A172 (cell line): ENCODE measurements at places on chromosomes 7 and 10.

GRCh38 chr7:1755783-1756625 is 85.9 kb downstream of the ELFN1 start:
- no peak for DNase-seq

GRCh38 chr10:131928248-131929095 is 27.7 kb downstream of the PPP2R2D start:
- peak; percentile 6 for DNase-seq

DNA sequence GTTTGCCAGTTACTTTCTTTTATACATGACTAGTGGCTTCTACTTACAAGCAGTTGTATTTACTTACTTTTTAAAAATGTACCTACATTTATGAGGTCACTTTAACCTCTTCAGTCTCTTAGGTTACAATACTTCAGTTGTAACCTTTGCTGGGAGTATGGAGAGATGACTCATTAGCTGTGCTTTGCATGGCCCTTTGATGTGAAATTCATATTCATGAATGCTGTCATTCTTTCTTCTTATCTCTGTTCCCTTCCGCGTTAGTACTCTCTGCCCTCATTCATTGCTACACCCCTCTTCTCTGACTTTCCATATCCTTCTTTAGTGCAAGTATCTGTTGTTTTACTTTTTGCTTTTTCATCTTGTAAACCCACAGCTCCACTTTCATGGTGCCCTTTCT is 164.3 kb downstream of the BMPER start:
- peak; percentile 66 for DNase-seq

DNA sequence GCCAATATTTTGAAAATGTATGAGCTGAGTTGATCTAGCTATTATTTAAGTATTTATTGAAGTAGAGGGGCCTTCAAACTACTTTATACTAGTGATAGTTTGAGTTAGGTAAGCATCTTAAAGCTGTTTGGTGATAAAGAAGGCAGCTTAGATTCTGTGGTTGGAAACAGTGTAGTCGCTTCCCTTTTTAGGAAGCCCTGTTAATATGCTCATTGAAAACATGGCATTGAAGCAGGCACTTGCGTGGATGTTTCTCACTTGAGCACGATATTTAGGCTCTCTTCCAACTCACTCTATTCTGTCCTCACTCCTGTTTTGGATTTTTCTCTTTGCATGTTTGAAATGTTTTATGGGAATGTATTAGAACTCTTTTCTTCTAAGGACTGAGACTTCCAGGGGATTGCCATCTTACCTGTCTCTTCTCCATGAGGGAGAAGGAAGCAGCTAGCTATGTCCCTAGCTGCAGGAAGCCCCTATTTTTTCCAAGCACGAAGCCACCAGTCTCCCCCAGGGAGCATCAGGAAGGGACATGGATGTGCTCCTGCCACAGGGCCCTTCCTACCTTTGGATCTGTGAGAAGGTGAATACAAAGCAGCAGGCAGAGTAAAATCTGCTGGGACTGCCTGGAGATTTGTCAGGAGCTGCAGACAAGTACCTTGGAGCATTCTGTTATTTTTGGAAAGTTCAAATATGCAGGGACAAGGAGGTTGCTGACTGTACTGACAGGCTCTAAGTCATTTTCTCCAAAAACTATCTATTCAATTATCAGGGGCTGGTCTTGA is 22.0 kb upstream of the BMPR1A start:
- no peak for DNase-seq

DNA sequence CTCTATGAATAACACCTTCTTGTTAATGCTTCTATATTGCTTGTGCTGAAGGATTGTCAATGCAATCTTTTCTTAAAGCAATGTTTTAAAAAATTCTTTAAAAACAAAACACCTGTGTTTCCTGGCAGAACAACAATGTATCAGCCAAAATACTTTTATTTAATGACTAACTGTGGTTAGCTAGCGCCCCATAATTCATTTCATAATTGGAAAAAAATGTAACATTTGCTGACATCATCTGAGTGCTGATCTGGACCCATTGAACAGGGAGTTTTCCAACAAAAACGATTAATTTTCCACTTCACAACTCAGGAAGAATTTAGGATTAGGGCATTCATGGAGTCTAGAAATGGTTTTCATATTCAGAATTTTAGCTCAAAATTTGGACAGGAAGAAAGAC is 137.6 kb upstream of the CDK6 start:
- DNase-seq = peak; percentile 40

GRCh38 chr7:1540776-1541271 is 10.3 kb downstream of the MAFK start:
- no peak for DNase-seq

DNA sequence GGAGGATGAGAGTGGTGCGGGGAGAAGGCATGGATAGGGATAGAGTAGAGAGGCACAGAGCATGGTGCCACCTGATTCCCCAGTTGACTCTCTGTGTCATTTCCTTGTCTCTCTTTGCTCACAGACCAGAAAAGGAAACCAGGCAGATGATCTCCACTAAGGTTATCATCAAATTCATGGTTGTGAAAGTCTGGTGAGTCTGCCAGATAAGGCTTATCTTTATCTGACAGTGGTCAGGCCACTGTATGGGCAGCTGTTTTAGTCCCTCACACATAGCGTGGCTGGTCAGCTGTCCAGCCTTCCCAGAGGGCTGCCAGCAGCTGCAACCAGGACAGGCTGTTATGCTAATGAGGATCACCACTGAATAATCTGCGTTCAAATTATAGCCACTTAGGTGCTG is 99.0 kb downstream of the ADRA2A start:
- no peak for DNase-seq

DNA sequence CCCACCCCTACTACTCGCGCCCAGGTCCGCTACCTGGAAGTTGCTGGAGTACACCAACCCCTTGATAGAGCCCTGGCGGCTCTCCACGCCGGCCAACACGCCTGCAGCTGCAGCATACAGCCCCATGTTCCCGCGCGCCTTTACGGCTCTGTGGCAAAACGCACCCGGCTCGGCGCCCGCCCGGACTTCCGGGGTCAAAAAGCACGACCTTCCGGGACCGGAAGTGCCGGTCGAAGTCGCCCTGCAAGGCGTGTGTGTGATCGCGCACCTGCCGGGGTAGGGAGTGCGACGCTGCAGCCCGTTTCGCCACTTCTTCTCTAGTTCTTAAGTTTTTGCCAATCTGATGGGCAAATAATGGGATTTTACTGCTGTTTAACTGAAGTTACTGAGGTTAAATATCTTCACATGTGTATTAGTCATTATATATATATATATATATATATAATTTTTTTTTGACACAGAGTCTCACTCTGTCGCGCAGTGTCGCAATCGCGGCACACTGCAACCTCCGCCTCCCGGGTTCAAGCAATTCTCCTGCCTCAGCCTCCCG is at the start of gene NSUN5:
TSS of gene NSUN5 (minus strand) at position 162 of the 550 bp plus-strand sequence. CDS start at position 126, 36 bp downstream.
- DNase-seq = no peak

DNA sequence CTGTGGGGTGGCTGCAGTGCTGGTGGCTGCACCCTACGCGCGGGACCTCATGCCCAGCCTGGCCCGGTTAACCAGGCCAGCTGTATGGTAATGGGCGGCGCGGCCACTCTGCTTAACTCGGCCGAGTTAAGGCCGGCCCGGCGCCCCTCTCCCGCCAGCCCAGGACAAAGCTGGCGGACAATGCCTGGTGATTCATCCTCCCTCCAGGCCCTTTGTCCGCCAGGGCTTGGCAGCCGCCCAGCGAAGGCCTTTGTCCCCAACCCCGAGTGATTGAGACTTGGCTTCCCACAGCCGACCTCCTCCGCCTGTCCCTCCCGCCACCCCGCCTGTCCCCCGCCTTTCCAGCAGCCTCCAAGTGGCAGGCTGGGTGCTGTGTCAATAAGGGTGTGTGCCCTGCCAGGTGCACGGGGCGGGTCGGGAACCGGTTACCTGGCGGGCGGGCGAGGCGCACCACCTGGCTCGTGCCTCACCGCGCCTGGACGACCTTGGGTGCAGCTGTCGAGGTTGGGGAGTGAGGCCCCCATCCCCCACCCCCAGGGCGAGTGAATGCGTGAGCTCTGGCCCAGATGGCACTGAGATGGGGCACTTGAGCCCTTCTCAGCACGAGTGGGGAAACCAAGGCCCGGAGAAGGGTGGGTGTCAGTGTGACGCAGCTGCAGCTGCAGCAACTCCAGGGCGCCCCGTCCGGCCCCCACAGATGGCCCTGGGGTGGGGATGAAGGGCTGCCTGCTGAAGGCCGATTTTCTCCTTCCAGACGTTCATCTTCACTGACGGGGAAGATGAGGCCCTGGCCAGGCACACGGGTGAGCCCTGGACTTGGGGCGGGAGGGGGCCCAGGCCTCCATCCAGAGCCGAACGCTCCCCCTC is 4.6 kb downstream of the LFNG start:
- DNase-seq = peak; percentile 91

- no peak for DNase-seq
These were observed 57.5 kb upstream of the MGAM2 start for GRCh38 chr7:142053988-142054387.

DNA sequence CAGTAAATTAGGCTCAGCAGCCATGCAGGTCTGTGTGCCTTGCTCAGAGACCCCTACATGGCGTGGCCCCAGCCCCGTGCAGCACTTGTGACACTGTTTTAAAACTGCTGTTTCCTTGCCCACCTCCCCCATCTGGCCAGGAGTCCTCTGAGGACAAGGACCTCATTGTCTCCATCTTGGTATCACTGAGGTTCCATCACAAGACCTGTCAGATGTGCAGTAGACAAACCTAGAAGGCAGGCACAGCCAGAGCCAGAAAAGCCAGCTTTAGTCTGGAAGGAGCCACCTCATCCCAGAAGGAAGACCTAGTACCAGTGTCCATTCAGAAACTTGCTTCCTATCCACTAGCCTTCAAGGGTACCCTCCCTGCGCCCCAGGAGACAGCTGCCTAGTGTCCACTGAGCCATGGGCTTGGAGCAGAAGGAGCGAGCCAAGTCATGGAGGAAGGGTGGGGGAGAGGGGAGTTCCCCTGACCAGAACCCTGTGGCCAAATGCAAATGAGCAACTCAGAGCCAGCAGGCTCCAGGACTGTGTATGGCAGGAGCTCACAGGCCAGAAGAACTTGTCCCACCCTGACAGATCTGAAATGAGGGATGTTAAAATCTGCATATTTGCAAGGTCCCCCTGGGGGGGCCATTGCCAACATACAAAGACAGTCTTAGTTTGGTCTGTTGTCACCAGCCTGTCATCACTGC is 176.1 kb downstream of the SH3PXD2A start:
- DNase-seq = no peak
